ENCODE measurements at places on chromosomes 16 and 17. TPM values are rescaled to one million over a fixed set of nuclear protein-coding genes. Genes with fewer than 3 reads are reported as not detected.

SMTNL2 gene
- total RNA-seq, result 0.64 TPM

KRTAP4-4 gene
- total RNA-seq, result 24.6 TPM

ATP2A1 gene
- total RNA-seq, result 0.34 TPM

DNA sequence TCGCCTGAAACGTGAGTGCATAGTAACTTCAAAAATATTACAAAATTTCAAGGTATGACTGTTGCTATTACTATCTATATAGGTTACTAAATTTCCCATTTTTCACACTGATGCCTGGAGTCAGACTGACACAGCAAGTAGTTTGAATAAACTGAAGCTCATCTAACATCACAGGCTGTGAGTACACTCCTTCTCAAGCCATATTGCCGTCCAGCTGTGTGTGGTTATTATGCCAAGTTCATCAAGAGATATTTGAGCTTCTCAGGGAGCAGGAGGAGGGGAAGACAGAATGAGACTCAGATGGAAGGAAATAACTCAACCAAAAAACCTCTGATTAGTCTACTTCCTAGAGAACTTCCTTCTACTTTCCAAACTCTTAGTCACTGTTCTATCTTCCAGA is 473.9 kb downstream of the TOX3 start:
- H3K4me1 ChIP-seq, result no peaks in the 10 kb centered on the region
- H3K27me3 ChIP-seq, result no peaks in the 10 kb centered on the region
- no peak for DNase-seq

- no peaks in the 10 kb centered on the region for H3K27me3 ChIP-seq
- H3K27ac ChIP-seq, result no peak overlapping the region
- peaks cover 24% of the 10 kb centered on the region for H3K36me3 ChIP-seq
- H3K4me1 ChIP-seq, result no peaks in the 10 kb centered on the region
- no peak overlapping the region for H3K4me3 ChIP-seq
Observed at GRCh38 chr17:80846932-80847331, 144.7 kb upstream of the CHMP6 start.
